ENCODE measurements at places on chromosomes 2 and 18. TPM values are rescaled to one million over a fixed set of nuclear protein-coding genes. Genes with fewer than 3 reads are reported as not detected.

DNA sequence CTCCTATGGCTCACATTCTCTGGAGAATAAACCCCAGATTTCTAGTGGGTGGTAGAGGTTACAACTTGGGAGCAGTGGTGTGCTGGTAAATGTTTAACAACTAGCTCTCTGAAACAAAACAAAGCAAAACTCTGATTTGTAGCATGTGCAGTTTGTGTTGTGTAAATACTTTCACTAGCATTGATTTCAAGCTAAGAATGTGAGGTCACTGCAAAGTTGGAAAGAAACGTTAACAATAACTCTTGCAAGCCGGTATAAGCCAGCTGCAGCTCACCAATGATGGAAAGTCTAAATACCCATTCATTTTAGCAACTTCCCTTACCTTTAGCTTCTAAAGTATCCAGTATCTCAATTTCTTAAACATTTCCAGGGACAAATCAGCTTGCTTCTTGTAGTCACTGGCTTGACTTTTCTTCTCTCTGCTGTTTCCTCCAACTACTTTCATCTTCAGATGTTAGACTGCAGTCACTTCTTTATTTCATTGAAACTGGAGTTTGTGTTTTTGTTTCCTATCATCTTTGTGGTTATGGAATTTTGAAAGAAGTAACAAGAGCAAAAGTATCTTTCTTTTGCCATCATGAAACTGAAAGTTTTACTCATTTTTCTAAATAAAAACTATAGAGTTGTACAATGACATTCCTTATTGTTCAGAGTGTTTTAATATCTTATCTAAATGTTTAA is 140.2 kb downstream of the PLCL1 start:
- DNase-seq = peak; percentile 16

The LRP2 gene
- polyA plus RNA-seq = 161 TPM

DNA sequence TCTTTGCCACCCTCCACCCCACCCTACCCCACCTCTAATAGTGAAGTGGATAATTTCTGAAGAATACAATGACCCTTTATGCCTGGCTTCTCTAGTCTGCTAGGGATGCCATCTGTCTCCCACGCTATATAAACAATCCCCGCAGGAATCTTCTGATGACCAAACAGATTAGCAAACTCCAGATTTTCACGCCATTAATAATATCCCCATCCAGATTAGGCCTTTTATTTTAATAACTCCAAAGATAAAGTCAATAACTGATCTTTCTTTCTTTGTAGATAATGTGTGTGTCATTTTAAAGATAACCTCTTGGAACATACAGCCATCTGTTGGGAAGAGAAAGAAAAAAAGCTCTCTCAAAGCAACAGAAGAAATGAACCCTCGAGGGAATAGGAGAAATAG is 47.9 kb upstream of the CCDC150 start:
- no peak for DNase-seq

The ARHGEF4 gene
- 7.5 TPM for polyA plus RNA-seq

- peak; percentile 77 for DNase-seq
Measured at GRCh38 chr2:96642564-96643360, at the start of gene FER1L5. Gene FER1L5 (plus strand): TSS chr2:96642764. CDS start chr2:96642837, 73 bp downstream.

The ANKRD62 gene
- polyA plus RNA-seq = 0.07 TPM

GRCh38 chr2:159227467-159227866 is 59.0 kb downstream of the WDSUB1 start:
- no peak for DNase-seq

The COMMD1 gene
- 65.8 TPM for polyA plus RNA-seq

GRCh38 chr2:63408530-63408929 is 179.7 kb downstream of the WDPCP start:
- no peak for DNase-seq

The WDR33 gene
- polyA plus RNA-seq = 70.9 TPM

GRCh38 chr2:9037166-9037565 is 33.7 kb upstream of the MBOAT2 start:
- no peak for DNase-seq

DNA sequence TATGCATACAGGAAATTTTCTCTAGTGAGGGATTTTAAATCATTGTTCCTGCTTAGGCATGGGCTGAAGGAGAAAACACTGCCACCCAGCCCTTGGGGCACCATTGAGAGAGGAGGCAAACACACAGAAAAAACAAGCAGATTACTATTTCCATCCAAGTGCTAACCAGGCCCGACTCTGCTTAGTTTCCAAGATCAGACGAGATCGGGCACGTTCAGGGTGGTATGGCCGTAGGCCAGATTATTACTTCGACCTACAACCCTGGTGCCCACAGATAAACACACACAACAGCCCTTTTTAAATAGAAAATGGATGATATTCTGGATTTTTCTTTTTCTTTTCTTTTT is 45.4 kb upstream of the RHOB start:
- no peak for DNase-seq

The DES gene
- 6.0 TPM for polyA plus RNA-seq

DNA sequence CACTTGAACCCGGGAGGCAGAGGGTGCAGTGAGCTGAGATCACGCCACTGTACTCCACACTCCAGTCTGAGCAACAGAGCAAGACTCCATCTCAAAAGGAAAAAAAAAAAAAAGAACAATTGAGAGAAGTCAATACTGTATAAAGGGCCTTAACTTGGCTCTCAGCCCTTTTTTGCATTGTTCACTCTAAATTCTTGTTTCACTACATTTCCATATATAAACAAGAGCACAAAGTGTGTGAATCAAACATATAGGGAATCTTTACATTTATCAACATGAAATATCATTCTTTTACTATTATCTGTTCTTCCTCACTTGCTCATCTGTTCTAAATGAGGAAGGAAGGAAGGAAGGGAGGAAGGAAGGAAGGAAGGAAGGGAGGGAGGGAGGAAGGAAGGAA is 90.8 kb downstream of the AP1S3 start:
- DNase-seq = no peak

DNA sequence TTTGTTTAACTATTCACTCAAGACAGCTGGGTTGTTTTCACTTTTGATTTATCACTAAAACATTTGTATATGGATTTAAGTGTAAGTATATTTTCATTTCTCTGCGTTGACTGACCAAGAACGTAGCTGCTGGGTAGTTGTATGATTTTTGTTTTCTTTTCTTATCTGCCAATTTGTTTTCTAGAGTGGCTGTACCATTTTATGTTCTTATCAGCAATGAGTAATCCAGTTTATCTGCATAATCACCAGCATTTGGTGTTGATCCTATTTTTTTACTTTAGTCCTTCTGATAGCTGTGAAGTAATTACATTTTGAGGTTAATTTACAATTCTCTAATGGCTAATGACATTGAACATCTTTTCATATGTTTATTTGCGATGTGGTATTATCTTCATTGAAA is 1178.4 kb upstream of the TMEFF2 start:
- no peak for DNase-seq

The KYNU gene
- polyA plus RNA-seq = 4.7 TPM

- DNase-seq = peak; percentile 50
Measured at GRCh38 chr2:220224691-220225543, 597.5 kb downstream of the SLC4A3 start.

The GALR1 gene
- 0.12 TPM for polyA plus RNA-seq

Data from left renal pelvis (tissue), 4 donors.